ENCODE measurements at places on chromosomes 3 and 15.
A peak's percentile ranks its signal among the peaks of the same experiment; 100 is the strongest.

DNA sequence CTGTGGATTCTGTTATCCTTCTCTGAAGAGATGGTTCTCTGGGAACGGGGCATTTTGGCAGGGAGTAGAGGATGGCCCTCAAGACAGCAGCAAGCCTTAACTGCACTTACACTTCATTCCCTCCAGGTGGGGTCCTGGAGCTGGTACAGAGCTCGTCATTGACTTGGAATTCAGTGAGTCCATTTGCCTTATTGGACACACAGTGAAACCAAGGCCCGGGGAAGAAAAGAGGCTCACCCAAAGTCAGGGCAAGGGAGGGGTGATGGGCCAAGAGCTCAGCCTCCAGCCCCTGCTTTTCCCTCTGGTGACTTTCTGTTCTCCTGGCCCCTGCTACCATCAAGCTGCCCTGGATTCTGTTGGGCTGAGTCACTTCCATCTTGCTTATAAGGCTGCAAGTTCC is 125.6 kb downstream of the ETFA start:
- peak; percentile 61 for DNase-seq

GRCh38 chr15:77035999-77036471 is 34.9 kb downstream of the TSPAN3 start:
- no peak for DNase-seq

GRCh38 chr3:136749091-136749490 is 3.1 kb downstream of the STAG1 start:
- no peak for DNase-seq

GRCh38 chr3:73707772-73708171 is 83.0 kb upstream of the PDZRN3 start:
- no peak for DNase-seq

All from mammary epithelial cell (primary cell).